ENCODE measurements at places on chromosomes 4 and X.

DNA sequence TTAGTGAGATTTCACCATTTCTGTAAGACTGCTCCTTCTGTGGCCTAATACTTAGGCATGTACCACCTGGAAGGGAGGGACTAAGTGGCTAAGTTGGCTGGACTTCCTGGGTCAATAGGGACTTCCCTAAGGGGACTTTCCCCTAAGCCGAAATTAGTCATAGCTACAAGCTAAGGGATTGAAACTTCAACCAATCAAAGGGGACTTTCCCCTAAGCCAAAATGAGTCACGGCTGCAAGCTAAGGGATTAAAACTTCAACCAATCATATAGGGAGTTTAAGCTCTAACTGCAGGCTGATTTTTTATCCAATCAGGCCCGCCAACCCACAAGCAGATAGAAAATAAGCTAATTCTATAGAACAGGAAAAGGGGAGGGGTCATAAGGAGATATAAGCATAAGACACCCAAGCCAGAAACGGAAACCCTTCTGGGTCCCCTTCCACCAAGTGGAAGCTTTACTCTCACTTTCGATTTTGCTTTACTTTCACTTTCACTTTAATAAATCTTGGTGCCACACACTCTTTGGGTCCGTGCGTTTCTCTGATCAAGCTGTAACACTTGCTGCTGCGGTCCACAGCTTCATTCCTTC lies 382.8 kb downstream of the KLHL4 start:
- no peak for DNase-seq

GRCh38 chr4:136664988-136665387 lies 867.3 kb downstream of the PCDH18 start:
- no peak for DNase-seq

GRCh38 chrX:7647831-7648230 lies 195.1 kb upstream of the VCX start:
- no peak for DNase-seq

DNA sequence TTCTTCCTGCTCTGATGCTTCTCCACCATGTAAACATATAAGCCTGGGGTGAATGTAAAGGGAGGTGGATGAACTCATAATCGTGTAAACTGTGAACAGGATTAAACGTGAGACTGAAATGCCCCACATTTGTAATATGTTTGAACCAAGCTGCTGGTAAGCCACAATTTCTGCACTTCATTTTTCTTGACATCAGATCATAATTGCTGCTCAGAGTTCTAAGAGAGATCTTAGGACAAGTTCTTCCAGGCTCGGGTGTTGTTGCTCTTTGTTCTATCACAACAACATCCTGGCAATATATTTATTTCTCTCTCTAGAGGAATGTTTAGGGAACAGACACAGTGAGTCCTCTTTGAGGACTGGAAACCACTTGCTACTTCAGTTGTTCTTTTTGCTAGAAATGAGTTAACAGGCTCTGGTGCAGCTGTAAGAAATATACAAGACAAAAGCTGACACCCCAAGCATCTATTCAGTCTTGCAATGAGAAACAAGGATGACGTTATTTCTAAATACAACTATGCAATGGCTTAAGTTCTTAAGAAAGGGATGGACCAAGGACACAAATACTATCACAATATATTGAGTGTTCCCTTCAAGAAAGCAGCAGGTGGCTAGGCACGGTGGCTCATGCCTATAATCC lies 59.6 kb downstream of the LNX1 start:
- no peak for DNase-seq

- peak; percentile 93 for DNase-seq
Measured at GRCh38 chr4:184815046-184815877, 10.5 kb downstream of the ACSL1 start.

DNA sequence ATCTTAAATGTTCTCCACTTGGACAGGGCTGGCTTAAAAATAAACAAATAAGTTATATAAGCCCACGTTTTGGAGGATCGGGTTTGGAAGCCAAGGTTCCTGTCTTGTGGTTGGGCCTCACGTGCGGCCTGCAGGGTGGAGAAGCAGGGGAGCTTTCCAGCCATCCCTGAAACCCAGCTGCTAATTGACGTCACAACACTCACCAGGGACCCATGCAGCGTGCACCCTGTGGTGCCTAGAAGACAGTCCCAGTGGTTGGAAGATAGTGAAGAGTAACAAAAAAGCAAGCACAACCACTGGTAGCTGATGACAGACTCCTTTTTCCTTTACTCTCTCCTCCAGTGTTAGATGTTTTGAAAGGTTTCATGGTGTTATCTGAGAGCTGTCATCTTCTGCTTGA lies 142.0 kb upstream of the RBPJ start:
- DNase-seq = no peak

DNA sequence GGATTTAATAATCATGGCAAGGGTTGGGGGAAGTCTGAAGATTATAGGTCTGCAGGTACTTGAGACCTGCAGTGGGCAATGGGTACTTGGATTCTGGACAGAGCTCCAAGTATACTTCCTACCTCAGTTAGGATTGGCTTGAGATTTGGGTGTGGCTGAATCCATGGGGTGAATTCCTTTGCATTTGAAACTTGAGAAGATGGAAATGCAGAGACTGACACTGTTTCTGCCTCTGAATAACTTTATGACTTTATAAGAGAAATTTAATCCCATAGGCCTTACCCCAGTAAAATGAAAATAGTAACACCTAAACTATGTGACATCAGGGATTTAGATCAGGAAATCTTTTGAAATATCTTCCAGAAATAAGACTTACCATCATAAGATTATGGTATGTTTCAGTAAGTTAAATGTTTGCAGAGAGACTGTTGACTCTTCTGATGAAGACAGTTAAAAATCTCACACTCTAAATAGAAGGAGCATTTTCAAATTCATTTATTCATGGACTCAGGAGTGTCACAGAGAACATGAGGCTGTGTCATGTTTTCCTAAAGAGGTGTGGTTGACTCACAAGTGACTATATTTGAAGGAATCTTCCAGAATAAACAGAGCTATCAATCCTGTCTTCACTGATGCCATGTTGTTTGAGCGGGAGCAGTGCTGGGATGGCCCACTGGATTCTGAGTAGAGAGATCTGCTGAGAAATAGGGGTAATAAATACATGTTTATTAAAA lies 513.5 kb upstream of the NR3C2 start:
- no peak for DNase-seq

DNA sequence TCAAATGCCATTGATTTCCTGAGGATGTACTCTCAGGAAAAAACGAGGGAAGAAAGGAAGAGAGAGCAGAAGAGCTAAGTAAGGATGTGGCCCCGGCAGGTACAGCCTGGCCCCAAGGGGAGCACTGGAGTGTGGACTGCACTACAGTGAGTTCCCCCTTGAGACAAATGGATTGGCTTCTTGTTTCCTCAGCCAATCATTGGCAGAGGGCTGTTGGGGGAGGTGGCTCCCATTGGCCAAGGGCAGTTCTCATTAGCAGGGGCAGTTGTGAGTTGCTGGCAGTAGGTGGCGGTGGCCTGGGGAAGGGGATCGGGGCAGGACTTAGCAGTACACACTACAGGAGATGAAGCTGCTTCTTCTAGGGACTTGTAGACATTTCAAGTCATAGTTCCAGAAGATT lies 24.1 kb upstream of the OCIAD2 start:
- no peak for DNase-seq

GRCh38 chr4:72016011-72016410 lies 15.8 kb upstream of the NPFFR2 start:
- peak; percentile 25 for DNase-seq

DNA sequence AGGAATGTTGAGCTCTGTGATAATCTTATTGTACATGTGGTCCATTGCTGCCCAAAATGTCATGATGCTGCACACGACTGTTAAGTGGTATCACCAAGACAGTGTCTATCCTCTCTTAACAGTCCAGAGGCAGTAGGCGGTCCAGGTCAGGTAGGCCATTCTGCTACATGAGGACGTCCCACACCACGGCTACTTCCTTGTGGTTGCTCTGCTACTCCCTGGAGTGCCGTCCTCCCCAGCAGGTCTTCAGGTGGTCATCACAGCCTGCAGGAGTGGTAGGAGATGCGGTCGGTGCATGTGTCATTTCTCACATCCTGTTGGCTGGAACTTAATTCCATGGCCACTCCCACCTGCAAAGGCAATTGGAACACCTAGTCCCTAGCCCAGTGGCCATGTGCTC lies 11.5 kb upstream of the STK32B start:
- no peak for DNase-seq

DNA sequence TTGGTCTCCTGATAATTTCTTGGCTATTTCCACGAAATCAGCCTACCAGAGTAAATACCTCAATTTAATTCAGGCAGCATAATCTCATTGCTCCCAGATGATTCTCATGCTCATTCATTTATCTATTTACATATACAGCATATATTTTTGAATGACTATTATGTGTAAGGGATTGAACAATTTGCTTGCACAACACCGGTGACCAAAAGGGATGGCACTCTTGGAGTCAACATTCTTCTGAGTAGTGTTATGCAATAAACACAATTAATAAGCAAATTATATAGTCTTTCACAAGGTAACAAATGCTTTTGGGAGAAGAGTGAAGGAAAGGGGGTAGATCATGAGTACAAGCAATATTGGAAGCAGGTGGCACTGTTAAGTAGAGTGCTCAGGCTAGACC lies 1015.3 kb downstream of the ARAP2 start:
- no peak for DNase-seq

DNA sequence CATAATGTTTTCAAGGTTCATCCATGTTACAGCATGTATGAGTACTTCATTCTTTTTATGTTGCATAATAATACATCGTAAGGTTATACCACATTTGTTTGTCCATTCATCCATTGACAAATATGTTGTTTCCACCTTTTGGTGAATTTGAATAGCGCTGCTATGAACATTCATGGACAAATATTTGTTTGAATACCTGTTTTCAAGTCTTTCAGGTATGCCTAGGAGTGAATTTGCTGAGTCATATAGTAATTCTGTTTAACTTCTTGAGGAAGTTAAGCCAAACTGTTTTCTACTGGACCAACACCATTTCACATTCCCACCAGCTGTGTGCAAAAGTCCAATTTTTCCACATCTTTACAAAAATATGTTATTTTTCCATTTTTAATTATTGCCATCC lies 31.5 kb downstream of the IRS4 start:
- DNase-seq = peak; percentile 58

GRCh38 chr4:94590493-94590892 lies 138.8 kb downstream of the PDLIM5 start:
- DNase-seq = no peak

DNA sequence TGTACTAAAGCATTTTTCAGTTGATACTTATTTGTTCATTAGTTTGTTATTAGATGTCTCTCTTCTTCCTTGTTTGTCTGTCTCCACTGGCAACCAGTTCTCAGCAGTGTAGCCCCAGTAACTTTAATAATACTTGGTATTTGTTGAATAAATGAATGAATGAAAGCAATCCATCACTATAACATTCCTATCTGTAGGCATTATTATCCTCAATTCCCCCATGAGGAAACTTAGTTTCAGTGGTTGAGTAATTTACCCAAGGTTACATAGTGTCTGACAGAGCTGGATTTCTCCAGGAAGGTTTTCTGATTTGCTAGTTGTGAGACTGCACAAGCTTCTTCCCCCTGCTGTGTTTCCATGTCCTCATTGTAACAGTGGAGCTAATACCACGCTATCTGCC lies 27.8 kb upstream of the MAOB start:
- no peak for DNase-seq

DNA sequence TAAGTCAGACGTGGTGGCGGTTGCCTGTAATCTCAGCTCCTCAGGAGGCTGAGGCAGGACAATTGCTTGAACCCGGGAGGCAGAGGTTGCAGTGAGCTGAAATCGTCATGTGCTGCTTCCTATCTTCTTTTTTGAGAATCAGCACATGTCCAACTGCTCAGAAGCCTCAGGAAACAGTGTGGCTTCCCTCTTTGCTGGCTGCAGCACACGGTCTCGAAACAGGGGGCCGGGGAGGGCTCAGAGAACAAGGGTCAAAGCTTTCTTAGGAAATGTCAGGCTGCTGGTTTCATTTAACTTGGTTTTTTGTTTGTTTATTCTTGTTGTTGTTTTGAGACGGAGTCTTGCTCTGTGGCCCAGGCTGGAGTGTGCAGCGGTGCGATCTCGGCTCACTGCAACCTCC lies 31.3 kb downstream of the CRLF2 start:
- no peak for DNase-seq

DNA sequence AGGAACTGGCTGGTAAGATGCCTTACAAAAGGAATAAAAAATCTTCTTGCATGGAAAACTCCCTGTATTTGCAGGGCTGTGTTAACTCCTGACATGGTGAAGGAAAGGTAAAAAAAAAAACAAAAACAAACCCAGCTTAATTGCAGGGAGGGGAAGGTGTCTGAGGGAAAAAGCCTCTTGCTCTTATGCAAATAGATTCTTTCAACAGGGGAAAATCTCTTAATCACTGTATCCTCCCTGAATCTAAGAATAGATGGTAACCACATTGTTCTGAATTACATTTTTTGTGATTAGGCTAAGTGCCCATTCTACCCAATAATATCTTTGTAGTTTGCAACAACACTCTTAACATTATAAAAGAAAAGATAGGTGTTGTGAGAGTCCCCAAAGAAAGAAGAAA lies 172.6 kb downstream of the RBM46 start:
- DNase-seq = no peak

- no peak for DNase-seq
Measured at GRCh38 chr4:7358100-7358735, 76.5 kb downstream of the PSAPL1 start.

DNA sequence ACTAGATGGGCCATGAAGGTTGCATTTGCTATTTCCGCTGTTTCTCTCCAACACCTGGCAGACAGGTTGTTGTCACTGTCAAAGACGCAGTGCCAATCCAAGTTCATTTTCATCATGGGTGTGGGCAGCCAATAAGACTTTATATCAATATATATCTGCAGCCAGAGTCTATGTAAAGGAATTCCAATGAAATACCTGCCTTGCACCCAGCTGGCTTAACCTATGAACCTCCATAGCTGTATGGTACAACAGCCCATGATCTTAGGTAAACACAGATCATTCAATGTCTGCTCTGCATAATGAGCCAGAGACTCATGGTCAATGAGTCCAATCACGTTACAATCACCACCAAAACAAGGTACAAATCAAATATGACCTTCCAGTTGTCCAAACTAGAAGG lies 37.7 kb upstream of the ADGRA3 start:
- DNase-seq = no peak

DNA sequence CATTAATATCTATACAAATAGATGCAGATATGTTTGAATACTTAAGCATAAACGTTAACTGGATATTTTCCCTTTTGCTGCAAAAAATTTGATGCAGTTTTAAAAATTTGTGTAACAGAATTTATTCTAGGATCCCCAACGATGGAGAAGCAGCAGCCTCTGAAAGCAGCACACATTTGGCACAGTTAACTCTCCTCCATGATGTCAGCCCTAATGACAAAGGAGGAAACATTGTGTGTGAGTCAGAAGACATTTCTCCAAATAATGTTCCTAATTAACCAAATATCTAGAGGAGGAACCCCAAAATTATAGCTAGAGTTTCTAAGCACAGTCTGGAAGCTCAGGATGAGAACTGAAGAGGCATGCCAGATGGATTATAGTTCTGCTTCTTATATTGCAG lies 281.9 kb upstream of the MAD2L1 start:
- DNase-seq = no peak

- no peak for DNase-seq
Measured at GRCh38 chrX:107769581-107770317, 5.8 kb downstream of the TSC22D3 start.

GRCh38 chrX:100248885-100249493 lies 161.1 kb downstream of the PCDH19 start:
- DNase-seq = no peak

GRCh38 chr4:1244978-1245471 lies 3.9 kb downstream of the CTBP1 start:
- DNase-seq = no peak
